ENCODE measurements at places on chromosomes 1 and 21. TPM values are rescaled to one million over a fixed set of nuclear protein-coding genes. Genes with fewer than 3 reads are reported as not detected.

GUCA2A gene
- not detected for polyA plus RNA-seq

GRCh38 chr1:200362421-200362820, 47.4 kb downstream of the ZNF281 start:
- DNase-seq, result no peak

DNA sequence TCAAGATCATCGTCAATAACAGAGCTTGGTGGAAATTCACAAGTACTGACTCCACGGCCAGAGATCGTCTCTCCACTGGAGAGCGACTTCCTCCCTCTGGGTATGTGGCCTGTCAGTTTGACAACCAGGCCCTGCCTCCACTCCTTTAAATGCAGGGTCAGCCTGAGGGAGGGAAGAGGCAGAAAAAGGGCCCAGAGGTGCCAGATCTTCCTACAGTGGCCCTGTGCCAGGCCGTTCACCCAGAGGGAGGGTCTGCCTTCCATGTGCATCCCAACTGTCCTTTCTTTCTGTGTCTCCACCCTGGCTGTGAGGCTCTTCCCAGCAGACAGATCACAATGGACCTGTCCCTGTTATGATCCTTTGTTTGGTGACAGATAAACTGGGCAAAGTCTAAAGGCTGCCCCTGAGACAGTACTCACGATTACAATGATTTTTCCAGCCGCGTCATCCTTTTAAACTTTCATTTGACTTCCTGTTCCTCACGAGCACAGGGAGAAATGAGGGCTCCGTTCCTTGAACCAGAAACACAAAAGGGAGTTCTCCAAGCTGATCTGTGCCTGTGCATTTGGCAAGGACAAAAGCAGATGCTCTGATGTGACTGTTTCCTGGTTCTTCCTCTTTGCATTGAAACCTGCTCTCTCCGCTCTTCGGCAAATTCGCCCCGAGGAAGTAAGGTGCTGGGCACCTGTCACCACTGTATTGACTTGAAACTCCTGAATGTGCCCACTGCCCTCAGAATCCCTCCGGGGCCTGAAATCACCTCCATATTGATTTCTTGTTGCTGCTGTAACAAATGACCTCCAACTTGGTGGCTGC, 126.7 kb downstream of the PGBD5 start:
- DNase-seq, result no peak

GRCh38 chr1:111903148-111903870, 86.2 kb downstream of the KCND3 start:
- DNase-seq, result no peak

- DNase-seq, result no peak
Measured at GRCh38 chr1:53590531-53591515, 131.6 kb downstream of the DMRTB1 start.

DNA sequence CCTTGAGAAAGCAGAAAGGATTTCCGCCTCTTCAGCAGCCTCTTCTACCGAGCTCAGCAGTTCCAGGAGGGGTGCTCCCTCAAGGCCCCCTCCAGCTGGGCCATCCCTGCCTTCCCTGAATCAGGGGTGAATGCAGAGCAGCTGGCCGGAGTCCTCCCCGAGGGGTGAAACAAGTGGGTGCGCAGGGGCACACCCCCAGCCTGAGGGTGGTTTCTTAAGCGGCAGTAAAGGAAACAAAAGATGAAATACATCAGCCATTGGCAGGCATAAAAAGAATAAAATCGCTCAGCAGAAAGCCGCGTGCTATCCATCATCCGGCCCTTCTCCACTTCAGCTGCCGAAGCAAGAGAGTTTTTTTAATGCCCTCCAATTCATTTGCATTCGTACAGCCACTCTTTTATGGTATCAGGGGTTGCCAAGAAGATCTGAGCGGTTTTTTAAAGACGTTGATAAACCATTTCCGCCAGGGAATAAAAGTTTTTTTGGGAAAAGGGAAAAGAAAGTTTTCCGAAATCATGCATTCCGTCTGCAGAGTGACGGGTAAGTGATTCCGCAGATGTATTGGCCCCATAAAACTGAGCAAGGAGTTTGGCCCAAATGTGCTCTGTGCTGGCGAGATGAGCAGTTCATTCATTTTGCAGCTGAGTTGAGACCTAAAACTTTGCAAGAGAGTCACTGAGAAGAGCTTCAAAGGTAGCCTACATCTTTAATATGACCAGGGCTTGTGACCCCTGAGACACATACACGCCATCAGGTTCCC, 73.7 kb upstream of the ZC3H12A start:
- peak; percentile 39 for DNase-seq

Measured in forelimb muscle (tissue), 1 donor.